Right lung (tissue), 10 donors: ENCODE measurements at places on chromosomes 5 and 9.

DNA sequence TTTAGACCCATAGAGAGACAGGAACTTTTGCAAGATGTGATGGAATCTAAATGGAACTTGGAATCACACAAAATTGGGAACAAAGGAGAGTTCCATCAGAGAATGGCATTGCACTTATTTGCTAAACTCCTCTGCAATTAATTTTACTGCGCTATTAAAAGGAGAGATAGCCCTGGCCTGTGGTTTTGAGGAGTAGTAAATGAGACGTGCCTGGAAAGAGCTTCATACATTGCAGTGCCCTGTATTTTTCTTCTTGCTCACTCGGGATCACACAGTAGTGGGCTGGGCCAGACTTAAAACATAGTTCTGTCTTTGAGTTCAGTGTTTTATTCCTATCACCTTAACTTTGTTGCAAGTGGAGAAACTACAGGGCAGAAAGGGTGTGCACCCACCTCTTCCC is 94.4 kb upstream of the SLC27A6 start:
- no peak for DNase-seq

GRCh38 chr5:17096952-17097695 is 120.3 kb upstream of the BASP1 start:
- DNase-seq, result no peak

- DNase-seq, result no peak
Measured at GRCh38 chr9:99039505-99040182, 65.3 kb upstream of the TGFBR1 start.

DNA sequence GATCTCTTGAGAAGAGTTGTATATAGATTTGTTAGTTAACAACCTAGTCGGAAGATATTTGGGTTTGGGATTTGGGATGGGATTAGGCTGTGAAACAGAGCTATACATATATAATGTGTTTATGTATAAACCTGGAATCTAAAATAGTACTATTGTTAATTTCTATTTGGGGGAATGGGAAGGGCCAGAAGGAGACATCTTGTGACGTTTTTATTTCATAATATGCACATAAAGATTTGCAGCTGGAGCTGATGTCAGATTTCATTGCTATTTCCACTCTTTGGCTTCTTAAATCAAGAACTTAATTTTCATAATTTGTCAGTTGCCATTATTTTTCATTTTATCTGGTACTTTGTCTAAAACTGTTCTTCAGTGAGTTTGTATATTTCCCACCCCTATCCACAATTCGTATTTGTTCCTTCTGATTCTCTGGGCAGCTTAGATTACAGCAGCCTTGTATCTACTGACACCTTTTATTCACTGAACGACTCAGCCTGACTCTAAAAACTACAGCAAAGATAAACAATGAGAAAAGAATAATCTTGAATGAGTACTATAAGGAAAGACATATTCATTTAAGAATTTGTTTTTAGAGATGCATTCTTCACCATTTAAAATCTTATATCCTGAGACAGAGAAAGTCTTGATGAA is 86.9 kb downstream of the YTHDC2 start:
- no peak for DNase-seq

DNA sequence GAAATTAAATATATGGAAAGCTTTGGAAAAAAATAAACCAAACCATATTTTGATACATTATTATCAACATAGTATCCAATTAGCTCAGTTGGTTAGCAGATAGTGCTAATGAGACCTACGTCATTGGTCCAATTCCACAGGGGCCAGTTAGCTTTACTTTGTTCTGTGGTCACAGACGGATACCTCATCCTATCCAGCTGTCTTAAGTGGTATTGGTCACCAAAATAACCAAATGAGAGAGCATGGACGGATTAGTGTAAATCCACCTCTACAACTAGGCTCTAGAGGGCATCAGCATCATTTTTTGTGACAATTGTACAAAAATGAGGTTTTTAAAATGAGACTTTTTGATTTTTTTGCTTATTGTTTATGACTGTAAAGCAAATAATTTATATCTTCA is 364.2 kb downstream of the KIAA0825 start:
- DNase-seq, result no peak
